ENCODE measurements at places on chromosomes 11 and 22.

DNA sequence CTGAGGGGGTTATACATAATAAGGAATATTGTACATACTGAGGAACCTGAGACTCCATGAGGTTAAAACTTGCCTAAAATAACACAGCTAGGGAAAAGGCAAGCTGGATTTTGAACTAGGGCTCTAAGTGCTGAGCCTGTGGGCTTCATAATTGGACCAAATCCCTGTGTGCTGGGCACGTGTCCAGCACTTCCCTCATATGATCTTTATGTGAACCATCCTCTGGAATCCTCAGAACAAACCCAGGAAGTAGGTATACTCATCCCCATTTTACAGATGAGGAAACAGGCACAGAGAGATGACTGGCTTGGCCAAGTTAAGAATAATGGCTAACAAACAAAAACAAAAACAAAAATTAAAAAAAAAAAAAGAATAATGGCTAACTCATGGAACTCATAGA is 14.9 kb downstream of the RTN4RL2 start:
- DNase-seq: no peak

- DNase-seq: no peak
Measured at GRCh38 chr11:117374316-117375055, 46.8 kb downstream of the CEP164 start.

- DNase-seq: no peak
Measured at GRCh38 chr11:25899617-25900160, 432.2 kb upstream of the ANO3 start.

DNA sequence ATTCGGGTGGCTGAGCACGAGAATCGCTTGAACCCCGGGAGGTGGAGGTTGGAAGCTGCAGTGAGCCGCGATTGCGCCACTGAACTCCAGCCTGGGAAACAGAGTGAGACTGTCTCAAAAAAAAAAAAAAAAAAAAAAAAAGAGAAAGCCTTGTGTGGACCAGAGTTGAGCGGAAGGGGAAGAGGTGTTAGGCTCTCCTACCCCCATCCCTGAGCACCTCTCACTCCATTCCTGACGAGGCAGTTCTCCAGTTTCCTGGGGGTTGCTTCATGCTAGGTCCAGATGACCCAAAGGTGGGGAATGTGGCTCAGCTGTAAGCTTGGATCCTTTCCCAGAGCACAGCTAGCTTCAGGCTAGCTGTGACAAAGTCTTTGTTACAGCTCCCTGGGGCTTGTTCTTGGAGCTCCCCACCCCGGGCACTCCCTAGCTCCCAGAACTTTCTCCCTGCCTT is 8.8 kb upstream of the DNAL4 start:
- no peak for DNase-seq

DNA sequence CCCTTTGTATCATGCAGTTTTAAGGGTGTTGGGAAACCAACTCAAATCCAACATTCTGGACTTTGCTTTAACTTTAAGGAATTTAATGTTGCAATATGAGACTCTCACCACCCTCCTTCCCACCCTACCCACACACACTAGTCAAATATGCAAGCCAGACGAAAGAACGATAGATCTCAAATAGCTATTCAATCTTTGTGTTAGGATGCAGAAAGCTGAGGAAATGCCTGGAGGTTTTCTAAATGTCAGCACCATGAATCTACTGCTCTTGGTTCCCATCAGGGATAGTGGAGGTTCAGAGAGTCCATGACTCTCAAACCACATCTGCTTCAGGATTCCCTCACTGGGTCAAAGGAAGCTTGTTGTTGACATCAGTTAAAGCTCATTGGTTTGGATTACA is 33.7 kb downstream of the EXPH5 start:
- DNase-seq: no peak

DNA sequence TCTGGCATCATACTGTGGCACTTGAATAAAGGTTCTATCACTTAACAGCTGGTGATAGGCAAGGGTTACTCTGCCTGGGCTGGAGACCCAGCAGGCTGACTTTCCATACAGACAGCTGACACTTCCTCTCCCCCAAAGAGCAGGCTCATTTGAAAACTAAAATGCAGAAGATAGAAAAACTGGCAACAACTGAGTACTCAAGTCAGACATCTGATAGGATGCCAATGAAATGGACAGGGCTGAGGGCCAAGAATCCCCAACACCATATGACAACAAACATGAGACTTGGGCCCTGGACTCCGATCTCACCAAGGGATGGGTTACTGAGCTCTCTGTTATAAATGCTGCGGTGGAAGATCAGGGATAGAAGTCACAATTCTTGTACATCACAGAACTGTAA is 237.2 kb downstream of the LRRC4C start:
- no peak for DNase-seq

DNA sequence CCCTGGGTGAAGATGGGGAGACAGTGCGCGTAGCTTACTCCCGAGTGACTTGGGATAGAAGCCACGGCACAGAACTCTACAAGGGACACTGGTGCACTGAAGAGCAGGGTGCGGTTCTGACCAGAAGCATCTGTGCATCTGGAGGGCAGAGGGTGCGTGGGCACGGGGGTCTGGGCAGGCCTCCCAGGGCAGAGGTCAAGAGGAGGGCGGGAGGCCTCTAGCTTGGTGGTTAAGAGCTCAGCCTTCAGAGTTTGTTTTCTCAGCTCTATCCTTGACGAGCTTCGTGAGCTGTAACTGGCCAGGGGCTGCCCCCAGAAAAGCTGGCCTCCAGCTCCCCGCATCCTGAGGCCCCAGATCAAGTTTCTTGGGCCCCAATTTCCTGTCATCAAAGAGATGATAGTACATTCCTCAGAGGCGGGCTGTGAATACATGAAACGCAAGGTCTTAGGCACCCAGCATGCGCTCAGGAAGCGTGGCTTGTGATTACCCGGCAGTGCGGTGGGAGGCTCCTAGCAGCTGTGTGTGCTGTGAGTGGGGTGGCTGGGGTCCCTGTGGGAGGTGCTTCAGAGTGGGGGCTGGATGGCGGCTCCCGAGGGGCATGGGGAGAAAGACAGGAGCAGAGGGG is 6.0 kb upstream of the BID start:
- DNase-seq: no peak

GRCh38 chr11:67664696-67665540 is 9.5 kb downstream of the ALDH3B2 start:
- DNase-seq: no peak

DNA sequence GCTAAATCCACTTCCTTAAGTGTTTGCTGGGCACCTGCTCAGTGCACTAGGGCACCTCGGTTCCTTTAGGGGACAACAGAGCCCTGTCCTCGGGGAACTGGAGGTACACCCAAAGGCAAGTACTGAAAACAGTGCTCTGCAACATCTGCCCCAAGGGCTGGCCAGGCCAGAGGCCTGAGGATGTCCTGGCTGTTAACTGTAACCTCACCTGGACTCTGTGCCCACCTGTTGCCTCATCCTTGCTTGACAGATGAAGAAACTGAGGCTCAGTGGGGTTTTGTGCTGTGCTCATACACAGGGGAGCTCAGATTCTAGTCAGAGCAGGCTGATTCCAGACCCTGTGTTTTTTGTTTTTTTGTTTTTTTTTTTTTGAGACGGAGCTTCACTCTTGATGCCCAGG is 2.6 kb downstream of the SEC14L4 start:
- DNase-seq: no peak

- no peak for DNase-seq
Measured at GRCh38 chr11:101915791-101916291, 481 bp downstream of the ANGPTL5 start.

- no peak for DNase-seq
Measured at GRCh38 chr11:34513682-34514449, at the start of gene ELF5. ELF5 (minus strand) TSS chr11:34513794; CDS start chr11:34505749, 8,045 bp downstream.

DNA sequence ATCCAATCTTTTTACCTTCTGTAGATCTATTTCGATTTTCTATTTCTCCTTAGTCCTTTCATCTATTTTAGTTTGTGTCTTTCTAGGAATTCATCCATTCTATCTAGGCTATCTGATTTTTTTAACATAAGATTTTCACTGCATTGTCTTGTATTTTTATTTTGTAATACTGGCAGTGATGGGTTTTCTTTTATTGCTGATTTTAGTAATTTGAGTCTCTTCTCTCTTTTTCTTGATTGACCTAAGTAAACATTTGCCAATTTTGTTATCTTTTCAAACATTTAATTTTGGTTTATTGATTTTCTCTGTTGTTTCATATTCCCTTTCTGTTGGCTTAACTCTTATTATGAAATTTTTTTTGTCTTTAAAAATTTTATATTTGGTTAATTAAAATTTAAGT is 107.4 kb upstream of the SERPIND1 start:
- no peak for DNase-seq

Data from activated T-cell treated with anti-CD3 and anti-CD28 coated beads for 24 hours (primary cell).